ENCODE measurements at places on chromosomes 7 and 10.

DNA sequence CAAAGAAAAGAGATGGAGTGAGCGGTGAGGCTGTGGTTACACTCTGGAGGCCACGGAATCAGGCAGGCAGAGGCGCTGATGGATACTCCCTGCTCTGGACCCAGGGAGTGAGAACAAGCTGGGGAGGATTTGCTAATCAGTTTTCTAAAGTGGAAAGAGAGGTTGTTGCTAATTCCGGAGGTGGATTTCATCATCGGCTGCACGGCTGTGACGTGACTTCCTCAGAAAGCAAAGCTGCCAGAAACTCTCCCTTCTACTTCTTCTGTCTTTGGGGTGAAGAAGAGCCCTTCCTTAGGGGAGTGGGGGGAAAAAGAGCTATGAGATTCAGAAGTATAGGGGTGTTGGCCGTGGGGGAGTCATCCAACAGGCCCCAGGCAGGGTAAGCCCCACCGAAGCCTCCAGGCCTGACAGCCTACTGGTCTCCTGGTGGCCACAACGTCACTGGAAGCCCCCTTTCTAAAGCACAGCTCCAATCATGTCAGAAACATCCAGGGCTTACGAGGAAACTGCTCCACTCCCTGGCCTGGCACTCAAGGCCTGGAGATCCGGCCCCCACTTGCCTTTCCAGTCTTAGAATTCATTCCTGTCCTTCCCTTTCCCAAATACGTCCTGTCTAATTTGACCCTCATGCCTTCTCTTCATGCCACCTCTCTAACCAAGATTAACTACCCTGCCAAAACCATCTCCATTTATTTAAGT lies 114.5 kb downstream of the HIP1 start:
- no peak for DNase-seq

DNA sequence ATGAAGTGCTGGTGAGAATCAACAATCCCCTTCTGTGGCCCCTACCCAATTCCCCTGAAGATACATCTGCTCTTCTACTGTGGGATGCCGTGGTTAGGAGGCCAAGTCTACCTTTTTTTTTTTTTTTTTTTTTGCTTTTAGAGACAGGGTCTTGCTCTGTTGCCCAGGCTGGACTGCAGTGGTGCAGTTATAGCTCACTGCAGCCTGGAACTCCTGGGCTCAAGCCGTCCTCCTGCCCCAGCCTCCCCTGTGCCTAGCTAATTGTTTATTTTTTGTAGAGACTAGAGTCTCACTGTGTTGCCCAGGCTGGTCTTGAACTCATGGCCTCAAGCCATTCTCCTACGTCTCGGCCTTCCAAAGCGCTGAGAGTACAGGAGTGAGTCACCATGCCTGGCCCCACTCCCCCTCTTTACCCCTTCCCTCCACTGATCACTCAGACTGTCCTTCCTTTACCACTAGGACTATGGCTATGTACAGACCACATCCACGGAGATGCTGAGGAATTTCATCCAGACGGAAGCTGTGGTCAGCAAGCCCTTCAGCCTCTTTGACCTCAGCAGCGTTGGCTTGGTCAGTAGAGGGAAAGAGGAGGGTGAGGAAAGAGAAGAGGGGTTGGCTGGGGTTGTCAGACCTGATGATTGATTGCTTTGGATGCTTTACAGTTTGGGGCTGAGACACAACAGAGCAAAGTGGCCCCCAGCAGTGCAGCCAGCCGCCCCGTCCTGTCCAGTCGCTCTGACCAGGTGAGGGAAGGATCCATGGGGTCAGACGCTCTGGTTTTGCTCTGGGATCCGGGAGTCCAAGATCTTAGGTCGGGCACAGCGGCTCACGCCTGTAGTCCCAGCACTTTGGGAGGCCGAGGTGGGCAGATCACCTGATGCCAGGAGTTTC lies 1.8 kb downstream of the AP4M1 start:
- DNase-seq = no peak

DNA sequence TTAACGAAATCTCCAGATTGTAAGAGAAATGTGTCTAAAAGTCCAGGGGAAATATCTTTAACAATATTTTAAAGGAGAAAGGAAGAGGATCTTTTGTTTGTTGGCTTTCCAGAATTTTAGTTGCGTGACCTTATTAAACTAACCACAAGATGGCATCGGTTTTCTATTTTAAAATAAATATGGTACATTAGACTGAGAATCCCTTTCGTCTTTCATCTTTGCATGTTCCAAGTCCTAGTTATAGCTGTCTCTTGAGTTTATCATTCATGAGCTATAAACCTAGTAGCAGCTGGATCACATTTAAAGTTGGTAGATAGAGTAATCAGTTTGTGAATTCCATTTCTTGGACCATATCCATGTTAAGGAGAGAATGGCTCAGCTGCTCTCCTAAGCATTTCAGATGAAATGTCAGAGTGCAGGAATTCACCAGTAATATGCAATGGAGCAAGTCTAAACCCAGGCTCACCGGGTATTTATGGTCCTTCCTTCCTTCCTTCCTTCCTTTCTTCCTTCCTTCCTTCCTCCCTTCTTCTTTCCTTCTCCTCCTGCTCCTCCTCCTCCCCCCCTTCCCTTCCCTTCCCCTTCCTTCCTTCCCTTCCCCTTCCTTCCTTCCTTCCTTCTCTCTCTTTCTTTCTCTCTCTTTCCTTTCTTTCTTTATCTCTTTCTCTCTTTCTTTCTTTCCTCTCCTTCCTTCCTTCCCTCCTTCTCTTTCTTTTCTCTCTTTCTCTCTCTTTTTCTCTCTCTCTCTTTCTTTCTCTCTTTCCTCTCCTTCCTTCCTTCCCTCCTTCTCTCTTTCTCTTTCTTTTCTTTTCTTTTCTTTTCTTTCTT lies 57.8 kb upstream of the RAB18 start:
- DNase-seq = peak; percentile 8

- DNase-seq = peak; percentile 84
These were observed 511 bp upstream of the NRP1 start for GRCh38 chr10:33334805-33335550.

- DNase-seq = no peak
These were observed 269.1 kb downstream of the SUGCT start for GRCh38 chr7:40403703-40404476.

DNA sequence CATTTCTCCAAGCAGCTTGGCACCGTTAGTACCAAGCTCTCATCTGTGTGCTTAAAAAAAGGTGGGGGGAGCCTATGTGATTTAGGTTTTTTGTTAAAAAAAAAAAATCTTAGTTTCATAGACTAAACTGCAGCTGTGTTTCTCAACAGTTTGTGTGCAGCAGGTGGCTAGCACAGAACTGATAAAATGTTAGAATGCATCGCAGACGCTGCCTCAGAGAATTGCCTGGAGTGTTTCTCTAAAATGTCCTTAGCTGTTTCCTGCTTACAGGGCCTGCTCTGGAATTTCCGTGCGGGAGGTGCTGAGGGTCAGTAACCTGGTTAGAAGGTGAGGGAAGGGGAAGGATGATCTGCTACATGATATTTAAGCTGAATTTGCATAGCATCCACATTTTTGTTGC lies 268.9 kb downstream of the PLXDC2 start:
- DNase-seq = no peak

GRCh38 chr10:561721-562120 lies 127.7 kb downstream of the DIP2C start:
- no peak for DNase-seq

GRCh38 chr10:59284118-59284975 lies 78.0 kb downstream of the FAM13C start:
- DNase-seq = no peak

DNA sequence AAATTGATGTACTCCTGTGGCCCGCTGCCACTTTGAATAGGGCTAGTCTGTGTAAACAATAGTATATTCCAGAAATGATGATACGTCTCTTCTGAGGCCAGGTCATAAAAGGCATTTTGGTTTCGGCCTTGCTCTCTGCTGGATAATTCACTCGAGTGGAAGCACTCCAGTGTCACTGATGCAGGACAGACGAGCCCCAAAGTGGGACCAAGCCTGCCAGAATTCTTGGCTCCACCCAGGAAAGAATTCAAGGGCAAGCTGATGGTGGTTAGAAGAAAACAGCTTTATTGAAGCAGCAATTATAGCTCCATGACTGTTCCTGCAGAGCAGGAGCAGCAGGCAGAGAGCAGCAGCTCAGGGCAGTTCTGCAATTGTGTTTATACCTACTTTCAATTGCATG lies 717.6 kb downstream of the GRM8 start:
- DNase-seq = no peak

DNA sequence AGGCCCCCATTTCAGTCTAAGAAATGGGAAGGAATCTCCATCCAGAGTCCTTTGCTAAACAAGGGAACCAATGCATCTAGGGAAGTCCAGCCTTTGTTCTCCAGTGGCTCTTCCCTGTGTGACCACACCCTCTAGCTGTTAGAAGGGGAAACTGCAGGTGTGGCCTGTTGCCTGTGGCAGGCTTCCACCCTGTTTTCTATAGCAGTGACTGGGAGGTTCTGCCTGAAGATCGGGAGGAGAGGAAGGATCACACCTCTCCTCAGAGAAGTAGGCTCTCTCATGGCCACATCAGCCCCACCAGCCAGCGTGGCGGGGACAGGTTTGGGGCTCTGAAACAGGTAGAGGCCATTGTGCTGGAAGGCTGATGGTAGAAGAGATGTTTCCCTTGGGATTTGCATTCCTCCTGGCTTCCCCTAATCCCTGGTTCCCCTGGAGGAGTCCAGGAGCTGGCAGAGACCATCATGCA lies 47.7 kb upstream of the TRIM8 start:
- DNase-seq = peak; percentile 70

DNA sequence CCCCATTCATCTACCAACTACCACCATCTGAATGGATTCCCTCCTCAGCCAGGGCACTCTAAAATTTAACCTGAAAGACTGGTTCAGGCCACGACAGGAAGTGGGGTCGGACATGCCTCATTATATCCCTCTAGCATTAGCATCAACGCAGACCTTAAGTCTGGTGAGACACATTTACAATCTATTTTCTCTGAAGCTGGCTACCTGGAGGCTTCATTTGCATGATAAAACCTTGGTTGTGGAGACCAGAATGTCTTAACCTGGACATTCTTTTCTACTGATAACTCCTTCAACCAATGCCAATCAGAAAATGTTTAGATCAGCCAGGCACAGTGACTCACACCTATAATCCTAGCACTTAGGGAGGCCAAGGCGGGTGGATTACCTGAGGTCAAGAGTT lies 42.3 kb downstream of the SVOPL start:
- DNase-seq = no peak

GRCh38 chr7:71846160-71846559 lies 566.0 kb downstream of the CALN1 start:
- DNase-seq = no peak

- no peak for DNase-seq
These were observed 307.5 kb downstream of the CNTNAP2 start for GRCh38 chr7:146424084-146424483.

- DNase-seq = peak; percentile 18
These were observed 139.3 kb downstream of the TWIST1 start for GRCh38 chr7:18978108-18978495.

- DNase-seq = no peak
These were observed 120.9 kb upstream of the TMEM106B start for GRCh38 chr7:12089951-12090756.

- DNase-seq = no peak
These were observed 700.5 kb downstream of the GRID1 start for GRCh38 chr10:85666102-85666501.

- DNase-seq = no peak
These were observed 30.1 kb downstream of the OSBPL3 start for GRCh38 chr7:24949884-24950283.

GRCh38 chr7:79790656-79791262 lies 337.3 kb upstream of the MAGI2 start:
- DNase-seq = no peak

GRCh38 chr7:36545291-36545690 lies 155.6 kb downstream of the ANLN start:
- no peak for DNase-seq

GRCh38 chr10:117656385-117657367 lies 114.1 kb downstream of the EMX2 start:
- DNase-seq = no peak

- DNase-seq = no peak
These were observed 83.4 kb downstream of the CHST15 start for GRCh38 chr10:124010024-124010423.

- DNase-seq = no peak
These were observed 552.1 kb downstream of the PARD3 start for GRCh38 chr10:34262985-34263384.

GRCh38 chr10:80526742-80527141 lies 11.0 kb upstream of the SH2D4B start:
- no peak for DNase-seq

- DNase-seq = no peak
These were observed 139.0 kb downstream of the DOCK1 start for GRCh38 chr10:127044186-127044585.

- no peak for DNase-seq
These were observed 25.6 kb downstream of the BLVRA start for GRCh38 chr7:43784030-43784584.

GRCh38 chr7:128094686-128095085 lies 63.4 kb upstream of the LRRC4 start:
- no peak for DNase-seq

- DNase-seq = no peak
These were observed 91.0 kb upstream of the STRIP2 start for GRCh38 chr7:129343099-129343700.

DNA sequence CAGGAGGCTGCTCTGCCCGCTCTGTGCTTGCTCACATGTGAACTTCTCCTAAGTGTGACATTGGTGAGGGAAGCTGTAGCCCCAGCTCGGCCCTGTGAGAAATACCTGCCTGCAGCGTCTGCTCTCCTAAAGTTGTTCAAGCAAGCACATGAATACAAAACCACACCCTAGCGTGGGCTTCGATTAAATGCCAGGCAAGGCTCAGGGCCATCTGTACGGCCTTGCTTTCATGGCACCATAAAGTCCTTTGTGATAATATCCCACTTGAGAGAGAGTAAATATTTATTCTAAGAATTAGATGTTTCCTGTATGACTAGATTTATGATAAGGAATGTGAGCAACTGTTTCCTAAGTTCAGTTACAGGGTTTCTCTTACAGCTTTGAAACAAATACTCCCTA lies 262.8 kb upstream of the KLF14 start:
- no peak for DNase-seq

GRCh38 chr7:7639421-7639820 lies 1.1 kb upstream of the UMAD1 start:
- no peak for DNase-seq

- DNase-seq = no peak
These were observed 606.8 kb downstream of the PTPRN2 start for GRCh38 chr7:157980774-157981173.

GRCh38 chr7:120869700-120870099 lies 11.8 kb upstream of the TSPAN12 start:
- DNase-seq = no peak

DNA sequence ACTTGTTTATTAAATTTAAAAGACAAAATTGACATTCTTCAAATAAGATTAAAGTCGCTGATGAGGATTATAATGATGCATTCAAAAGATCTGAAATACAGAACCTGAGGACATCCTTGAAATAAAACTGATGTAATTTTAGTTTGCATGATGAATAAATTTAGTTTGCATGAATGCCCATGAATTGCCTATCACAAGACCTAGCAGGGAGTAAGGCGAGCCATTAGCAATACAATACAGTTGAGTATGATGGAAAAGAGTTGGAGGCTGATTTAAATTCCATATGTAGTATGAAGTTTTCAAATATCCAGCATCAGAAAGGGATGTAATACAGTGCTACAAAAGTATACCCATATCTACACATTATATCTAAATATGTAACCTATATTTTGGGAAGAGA lies 321.3 kb downstream of the CACNA2D1 start:
- DNase-seq = no peak
